ENCODE measurements at places on chromosomes 1 and 21. TPM values are rescaled to one million over a fixed set of nuclear protein-coding genes. Genes with fewer than 3 reads are reported as not detected.

DNA sequence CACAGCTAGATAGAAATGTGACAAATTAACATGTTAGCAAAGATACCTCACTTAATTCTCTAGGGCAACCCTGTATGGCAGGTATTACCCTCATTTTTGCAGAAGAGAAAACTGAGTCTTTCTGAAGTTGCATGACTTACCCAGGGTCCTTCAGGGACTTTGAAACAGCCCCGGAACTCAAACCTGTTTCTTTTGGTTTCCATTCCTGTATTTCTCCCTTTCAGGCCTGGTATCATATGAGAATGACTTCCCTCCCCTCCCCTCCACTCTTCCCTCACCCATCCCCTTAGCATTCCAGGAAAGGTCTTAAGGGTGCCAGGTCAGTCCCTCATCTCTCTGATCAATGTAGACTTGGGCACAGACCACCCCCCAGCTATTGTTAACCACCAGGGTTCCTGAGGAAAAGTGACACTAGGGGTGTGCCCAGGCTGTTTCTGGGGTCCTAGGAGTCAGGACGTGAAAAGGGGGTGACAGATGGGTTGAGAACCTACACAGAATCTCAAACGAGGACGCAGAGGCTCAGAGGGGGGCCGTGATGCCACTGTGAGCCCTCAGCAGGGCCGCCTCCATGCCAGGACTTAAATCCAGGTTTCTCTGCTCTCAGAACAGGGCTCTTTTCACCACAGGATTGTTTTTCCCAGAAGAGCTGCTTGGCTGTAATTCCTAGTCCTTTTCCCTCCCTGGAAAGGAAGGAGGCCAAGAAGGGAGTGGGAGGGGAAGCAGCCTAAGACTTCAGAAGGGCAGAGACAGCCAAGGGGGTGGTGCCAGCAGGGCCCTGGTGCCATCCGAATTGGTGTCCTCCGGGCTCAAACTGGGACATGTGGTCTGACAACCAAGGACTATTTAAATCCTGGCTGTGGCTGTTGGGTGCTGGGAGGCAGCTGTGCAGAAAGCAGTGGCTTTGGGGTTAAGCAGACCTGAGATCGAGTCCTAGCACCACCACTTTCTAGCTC lies 2.1 kb upstream of the WASF2 start:
- DNase-seq, result no peak

DNA sequence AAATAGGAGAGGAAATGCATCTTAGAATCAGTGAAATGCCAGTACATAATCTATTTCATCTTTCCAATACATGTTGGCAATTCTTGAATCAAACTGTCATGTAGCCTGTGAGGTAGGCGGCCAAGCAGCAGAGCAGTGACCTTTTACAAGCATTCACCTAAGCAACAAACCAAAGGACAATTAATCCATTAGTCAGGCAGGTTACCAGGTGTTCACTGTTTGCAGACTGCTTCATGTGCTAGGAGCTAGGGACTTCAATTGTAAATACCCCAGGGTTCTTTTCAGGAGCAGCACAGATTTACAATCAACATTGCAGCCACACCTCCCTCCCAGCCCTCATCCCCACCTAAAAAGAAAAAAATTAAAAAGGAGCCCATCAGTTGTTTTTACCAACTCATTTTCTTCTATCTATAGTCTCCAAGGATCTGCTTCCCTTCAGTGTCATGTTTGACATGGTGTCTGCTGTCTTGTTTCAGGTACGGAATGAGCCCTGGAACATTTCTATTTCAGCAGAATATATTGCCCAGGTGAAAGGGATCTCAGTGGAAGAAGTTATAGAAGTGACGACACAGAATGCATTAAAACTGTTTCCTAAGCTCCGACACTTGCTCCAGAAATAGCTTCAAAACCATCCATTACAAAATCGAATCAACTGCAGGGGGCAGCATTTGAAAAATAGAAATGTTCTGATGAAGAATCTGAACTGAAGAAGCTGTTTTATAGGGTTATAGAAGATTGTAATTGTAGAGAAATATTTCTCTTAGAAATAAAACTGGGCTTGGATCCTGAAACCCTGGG lies 23.0 kb downstream of the TATDN3 start:
- no peak for DNase-seq

DNA sequence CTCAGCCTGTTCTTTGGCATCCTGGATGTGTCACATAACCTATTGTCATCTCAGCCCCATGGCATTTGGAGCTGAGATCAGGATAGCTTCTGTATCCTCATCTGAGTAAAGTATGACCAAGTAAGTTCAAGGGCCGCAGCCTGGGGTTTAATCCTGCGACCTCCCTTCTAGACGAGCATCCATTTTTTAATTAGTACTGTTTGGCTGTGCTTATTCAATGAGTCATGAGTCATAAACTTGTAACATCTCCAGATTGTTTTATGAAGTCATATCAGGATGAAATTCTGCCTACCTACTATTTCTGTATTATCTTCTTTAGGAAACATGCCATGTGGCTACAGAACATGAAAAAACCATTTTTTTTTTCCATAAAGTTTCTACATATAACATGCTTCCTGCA lies 119.1 kb downstream of the ERG start:
- no peak for DNase-seq

- DNase-seq, result no peak
Measured at GRCh38 chr1:5941671-5942070, 50.6 kb downstream of the NPHP4 start.

DNA sequence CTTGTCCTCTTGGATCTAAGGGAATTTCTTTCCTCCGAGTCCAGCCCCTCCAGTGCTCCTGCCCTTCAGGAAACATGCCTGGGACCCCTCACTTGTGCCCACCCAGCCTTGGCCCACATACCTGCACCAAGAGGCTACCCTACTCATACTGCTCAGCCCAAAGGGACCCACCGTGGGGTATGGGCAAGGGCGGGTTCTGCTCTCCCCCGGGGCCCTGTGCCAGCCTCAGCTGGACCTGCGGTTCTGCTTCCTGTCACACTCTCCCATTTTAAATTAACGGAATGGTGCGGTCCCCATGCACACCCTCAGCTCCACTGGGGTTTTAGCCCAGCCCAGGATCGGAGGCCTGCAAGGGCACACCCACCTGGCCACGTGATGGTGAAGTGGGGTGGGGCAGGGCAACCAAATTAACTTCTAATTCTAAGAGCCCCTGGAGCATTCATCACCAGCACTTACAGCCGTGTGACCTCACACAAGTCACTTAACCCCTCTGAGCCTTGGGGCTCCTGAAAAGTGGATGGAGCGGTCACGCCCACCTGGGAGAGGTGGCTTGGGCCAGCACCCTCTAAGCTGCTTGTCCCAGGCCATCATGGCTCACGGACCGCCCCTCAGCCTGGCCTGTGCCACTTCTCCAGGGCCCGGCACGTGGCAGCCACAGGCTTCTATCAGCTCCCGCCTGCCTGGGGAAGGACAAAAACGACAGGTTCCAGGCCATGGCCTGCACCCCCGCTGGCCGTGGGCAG lies 28.3 kb downstream of the TP73 start:
- no peak for DNase-seq

DNA sequence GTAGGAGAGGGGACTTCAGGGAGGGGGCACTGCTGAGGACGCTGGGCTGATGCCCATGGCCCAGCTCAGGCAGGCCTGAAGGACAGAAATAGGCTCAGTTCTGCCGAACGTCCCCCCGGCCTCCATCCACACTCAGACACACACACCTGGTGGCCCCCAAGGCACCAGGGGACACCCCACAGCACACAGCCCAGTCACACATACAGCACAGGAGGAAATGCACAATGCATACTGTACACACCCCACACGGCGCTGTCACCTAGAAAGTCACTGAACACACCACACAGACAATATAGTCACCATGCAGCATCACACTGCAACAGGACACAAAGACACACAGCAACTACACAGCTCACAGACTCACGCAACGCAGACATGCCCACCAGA lies 562 bp downstream of the SYTL1 start:
- DNase-seq, result no peak

DNA sequence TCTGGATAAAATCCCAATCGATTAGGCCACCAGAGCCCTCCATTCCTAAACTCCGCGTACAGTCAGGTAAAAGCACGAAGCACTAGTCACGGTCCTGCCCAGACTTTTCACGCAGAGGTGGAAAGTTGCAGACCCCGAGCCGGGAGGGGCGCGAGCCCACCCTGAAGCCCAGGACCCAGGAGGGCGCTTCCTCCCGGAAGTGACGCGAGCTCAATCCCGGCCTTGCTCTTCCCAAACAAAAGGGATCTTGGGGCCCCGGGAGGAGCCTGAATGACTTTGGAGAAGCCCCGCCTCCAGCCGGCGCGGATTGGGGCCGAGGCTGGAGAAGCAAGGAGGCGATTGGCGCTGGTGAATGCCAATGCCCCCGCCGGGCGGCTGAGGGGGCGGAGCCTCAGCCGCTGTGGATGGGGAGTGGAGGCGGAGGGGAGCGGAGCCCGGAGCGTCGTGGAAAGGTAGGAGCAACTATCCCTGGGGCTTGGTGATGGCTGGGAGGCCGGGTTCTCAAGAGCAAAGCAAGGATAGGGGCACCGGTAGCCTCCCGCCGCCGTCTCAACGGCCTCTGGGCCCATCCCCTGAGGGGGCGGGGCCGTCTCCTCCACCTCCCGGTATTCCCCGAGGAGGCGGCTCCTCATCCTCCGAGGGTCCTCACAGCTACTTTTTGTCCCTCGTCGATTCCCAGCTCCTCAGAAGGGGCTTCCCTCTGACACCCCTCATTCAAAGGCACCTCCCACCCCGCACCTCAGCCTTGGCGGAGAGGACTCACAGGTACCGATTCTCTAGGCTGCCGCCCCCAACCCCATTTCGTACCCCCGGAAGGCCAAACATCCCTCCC lies at the start of gene CTTNBP2NL:
CTTNBP2NL (plus strand) TSS at position 394 of the 832 bp plus-strand sequence. CDS start 19,952 bp downstream, outside the sequence.
- peak; percentile 74 for DNase-seq

DNA sequence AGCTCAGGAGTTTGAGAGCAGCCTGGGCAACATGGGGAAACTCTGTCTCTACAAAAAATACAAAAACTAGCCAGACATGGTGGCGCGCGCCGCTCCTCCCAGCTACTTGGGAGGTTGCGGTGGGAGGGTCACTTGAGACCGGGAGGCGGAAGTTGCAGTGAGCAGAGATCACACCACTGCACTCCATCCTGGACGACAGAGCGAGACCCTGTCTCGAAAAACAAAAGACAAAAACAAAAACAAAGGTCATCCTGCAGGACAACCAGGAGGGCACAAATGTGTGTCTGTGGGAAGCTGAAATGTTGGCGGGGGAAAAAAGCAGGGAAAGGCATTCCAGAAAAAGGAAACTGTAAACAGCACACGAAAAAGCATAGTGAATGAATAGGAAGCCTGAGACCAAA lies 104.1 kb upstream of the HNRNPU start:
- no peak for DNase-seq

DNA sequence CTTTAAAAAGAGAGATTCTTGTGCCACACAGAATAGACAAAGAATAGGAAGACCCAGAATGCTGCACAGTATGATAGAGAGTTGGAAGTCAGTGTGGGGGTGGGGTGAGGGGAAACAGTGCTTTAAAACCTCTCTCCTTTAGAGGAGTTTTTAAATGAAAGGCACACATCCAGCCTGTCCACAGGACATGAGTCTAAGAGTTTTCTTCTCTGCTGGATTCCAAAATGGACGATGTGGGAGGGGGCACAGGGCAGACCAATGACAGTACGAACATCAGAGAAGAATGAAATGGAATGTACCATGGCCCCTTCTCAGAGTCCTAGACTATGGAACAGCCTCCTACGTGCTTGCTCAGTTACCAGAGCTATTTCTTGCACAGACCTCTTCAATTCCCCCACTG lies 458.2 kb upstream of the DAB1 start:
- DNase-seq, result no peak

DNA sequence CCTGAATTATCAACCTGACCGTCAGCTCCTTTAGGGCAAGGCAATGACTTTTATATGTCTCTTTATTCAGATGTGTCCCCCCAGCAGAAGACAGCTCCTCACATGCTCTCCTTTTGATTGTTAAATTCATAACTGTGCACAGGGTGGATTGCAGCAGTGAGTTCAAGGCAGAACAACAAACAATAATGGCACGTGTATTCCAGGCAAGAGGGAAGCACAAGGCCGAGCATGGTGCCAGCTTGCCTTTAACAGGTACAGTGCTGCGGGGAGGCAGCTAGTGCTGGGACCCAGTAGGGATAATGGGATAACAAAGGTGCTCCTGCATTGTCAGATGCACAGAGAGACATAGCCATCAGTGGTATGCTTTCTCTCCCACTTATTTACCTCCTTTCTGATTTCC lies 248.4 kb downstream of the RHOU start:
- no peak for DNase-seq

DNA sequence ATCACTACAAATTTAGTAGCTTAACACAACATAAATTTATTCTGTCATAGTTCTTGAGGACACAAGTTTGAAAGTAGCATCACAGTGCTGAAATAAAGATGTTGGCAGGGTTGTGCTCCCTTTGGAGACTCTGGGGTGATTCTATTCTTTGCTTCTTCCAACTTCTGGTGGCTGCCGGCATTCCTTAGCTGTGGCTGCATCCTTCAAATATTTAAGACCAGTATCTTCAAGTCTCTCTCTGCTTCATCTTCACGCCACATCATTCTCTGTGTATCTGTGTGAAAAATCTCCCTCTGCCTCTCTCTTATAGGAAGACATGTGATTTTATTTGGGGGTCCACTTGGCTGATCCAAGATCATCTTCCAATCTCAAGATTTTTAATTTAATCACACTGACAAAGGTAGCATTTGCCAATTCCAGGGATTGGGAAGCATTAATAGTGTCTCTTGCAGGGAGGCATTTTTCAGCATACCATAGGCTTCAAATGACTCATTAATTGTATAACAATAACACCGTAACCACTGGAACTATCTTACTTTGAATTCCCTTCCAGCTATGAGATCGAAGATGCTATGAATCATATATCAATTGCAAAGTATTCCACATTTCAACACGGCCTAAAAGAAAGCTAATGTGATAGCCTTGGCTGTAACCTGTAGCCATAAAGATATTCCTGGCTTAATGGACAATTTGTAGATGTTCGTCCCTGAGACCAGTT lies 74.6 kb downstream of the DPT start:
- DNase-seq, result no peak

GRCh38 chr1:234231061-234231892 lies 142.0 kb upstream of the COA6 start:
- no peak for DNase-seq

DNA sequence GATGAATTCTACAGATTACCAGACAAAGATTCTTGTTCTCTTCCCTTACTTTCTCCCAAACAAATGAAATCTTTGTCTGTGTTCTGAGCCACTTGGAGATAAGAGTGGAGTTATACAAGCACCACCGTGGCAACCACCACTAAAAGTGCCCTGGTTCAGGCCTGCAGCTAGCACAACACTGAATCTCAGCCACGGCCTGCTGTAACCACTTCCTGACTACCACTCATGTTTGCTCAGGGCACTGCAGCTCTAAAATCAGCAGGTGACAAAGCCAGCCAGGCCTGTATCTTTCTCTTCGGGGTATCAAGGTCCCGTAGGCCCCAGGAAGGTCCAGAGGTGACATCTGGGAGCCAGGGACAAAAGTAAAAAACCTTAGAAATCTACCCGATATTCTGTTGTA lies 3.2 kb upstream of the OR2T6 start:
- DNase-seq, result no peak

SMPDL3B gene
- total RNA-seq, result 0.76 TPM

FAAH gene
- total RNA-seq, result 10.9 TPM

FCRL2 gene
- 0.33 TPM for total RNA-seq

KNCN gene
- total RNA-seq, result not detected

EVA1B gene
- total RNA-seq, result 15.5 TPM
